T follicular helper cell (primary cell): ENCODE measurements at places on chromosomes 3 and 15.

DNA sequence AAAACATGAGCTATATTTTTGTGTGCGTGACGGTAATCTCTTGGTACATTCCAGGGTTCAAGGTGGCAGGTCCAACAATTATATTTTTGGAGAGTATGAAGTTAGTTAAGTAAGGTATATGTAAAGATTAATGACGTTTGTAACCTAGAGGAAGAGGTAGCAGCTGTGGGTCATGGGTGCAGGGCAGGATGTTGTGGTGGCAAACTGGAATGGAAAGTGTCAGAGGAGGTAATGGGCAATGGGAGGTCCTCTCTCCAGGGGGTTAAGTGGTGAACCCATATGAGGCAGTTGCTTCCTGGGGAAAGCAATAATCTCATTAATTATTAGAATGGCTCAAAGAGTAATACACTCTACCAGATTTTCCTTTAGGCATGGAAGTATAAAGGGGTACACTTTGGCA lies 1.0 kb upstream of the CD200R1L start:
- no peak for DNase-seq

- no peak for DNase-seq
These were observed 150.1 kb downstream of the PDZRN3 start for GRCh38 chr3:73474619-73475018.

DNA sequence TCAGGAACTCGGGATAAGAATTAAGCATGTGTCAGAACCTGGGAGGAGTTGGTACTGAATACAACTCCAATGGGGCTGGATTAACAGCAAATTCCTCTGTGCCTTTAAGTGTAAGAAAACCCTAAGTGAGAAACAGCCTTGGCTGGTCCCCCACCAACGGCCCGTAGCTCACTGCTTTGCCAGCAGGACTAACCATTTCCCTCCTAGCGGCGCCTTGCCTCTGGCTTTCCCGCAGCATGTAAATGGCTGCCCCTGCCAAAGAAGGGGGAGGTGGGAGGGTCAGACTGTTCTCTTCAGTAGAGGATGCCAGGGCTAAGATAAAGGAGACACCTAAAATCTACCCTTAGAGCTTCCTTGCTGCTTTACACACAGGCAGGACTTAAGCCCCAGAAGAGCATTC lies 51.0 kb upstream of the SH3GL3 start:
- no peak for DNase-seq

DNA sequence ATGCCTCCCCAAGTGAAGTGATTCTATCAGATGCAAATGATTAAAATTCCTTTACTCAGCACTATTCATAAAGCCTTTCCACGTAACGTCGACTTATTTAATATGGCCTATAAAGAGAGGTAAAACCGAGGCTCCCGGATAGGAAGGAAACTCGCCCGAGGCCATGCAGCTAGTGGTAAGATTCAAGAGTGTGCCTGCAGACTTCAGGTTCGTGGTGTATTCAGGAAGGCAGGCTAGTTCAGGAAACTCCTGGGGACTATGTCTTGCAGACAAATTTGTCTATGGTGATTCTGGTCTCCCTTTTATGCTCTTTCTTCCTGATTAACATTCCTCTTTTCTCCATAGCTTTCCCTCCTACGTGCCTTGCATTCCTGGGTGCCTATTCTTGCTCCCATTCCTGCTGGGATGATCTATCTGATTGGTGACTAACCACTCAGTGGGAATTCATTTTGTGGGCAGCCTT lies 150.7 kb downstream of the SST start:
- no peak for DNase-seq

DNA sequence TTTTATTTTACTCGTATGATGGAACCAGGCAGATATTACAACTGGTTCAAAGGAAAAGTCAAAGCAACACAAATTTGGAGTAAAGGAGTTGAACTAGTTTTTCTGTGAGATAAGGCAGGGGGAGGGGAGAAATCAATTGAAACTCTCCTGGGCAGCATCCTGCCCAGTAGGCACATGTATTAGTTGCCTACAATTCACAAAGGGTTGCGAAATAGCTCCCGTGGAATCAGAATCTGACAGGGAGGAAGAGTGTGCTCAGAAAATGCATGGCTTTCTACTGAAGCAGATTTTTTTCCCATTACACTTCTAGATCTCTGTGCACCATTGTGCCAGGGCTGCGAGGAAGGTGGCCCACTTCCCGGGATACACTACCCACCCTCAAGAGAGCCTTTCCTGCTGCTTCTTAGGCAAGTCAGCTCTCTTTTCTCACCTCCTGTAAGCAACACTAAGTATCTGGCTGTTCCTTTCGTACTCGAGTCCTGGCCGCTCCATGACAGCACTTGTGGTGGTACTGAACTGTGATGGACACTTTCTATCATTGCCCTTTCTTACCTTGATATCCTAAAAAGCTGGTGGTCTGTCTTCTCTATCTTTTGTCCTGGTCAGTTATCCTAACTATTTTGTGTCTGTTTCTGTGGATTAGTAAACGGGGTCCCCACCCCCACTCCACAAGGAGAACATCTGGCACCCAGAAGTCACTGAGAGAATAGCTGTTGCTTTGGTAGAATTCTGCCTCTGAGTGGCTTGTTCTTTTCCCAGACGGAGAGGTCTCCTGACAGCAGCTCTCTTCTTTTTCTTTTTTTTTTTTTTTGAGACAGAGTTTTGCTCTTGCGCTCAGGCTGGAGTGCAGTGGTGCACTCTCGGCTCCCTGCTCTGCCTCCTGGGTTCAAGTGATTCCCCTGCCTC lies 74.8 kb downstream of the RPL39L start:
- no peak for DNase-seq

DNA sequence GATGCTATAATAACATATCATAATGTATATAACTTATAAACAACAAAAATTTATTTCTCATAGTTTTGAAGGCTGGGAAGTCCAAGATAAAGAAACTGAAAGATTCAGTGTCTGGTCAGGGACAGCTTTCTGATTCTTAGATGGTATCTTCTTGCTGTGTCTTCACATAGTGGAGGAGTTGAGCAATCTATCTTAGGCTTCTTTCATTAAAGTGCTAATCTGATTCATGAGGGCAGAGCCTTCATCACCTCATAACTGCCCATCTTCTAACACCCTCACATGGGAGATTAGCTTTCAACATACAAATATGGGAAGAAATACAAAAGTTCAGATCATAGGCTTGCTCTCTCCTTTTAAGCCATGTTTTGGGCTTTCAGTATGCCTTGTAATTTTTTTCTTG lies 774.8 kb upstream of the EPHA6 start:
- DNase-seq, result no peak

DNA sequence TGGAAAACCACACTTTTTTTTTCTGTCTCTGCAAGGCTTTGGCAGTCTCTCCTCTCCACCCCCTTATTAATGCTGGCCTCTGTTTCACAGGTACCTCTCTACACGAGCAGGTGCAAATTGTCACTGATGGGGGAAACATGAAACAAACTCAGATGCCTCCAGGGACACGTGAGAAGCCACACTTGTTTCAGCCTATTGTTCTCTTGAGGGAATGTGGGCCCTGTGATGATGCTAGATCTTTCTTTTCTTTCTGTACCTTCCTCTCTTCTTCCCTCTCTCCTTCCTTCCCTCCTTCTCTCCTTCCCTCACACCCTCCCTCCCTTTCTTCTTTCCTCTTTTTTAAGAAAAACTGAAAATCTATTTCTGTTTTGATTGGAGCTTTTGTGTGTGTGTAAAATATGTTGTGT lies 5.7 kb upstream of the BLM start:
- no peak for DNase-seq

DNA sequence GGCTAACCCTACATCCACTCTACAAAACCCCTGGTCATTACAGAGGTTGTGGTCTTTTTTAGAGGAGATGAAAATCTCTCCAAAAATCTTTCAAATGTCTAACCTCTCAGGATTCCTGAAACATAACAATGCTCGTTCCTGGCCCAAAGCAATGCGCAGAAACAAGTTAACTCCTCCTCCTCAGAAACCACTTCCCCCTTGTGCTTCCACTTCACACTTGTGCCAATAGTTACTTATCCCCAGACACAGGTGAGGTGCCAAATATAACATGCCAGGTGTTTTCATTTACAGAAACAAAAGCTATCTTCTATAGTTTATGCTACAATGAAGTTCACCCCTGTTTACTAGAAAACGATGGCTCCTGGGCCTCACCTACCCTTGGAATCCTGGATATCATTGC lies 6.2 kb downstream of the NDUFAF1 start:
- DNase-seq, result no peak

- no peak for DNase-seq
These were observed 114.3 kb downstream of the LIPC start for GRCh38 chr15:58546066-58546591.

DNA sequence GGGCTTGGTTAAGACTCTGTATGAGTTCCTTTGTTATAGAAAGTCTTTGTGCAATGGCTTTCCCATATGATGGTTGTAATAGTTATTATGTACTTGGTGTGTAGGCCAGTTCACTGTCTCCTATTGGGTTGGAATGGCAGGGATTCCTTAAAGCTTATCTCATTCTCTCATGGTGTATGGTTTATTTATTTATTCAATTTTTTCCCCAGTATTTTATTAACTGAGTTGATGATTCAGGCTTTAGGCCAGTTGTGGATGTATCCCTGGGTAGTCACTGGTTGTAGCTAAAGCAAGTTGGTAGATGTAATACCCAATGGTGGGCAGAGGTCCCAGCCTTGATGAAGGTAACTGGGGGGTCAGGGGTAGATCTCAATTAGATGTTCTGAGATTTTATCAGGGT lies 349.4 kb downstream of the DOCK3 start:
- DNase-seq, result no peak

DNA sequence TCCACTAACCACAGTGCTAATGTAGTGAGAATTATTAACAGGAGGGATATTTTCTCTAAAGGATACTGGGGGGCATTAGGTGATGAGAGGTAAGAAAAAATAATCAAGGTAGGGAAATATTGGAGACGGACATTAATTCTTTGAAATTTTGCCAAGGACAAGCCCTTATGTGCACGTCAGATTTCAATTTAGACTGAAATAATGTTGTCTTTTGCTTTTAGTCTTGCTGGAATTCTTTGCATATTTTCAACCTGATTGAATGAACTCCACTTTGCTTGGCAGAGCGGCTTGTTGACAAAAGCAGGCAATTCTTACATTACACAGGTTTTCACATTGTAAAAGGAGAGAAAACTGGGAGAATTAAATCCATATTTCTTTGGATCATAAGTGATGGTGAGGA lies 25.0 kb upstream of the C3orf52 start:
- no peak for DNase-seq

DNA sequence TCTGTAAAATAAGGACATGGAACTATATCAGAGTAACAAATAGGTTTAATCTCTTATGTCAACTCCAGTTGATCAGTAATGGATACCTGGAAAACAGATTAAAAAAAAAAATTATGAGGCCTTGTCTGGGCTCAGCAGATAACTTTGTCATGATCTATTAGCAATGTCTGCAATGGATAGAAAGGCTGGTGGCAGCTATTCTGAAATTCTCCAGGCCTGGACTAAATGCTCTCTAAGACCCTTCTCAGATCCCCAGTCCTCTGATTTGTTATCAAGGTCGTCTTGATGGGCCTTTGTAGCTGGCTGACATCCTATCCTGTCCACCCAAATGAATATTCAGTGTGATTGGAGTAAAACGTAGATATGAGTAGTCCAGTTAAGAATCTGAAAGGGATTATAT lies 13.7 kb downstream of the LRTM1 start:
- DNase-seq, result no peak

- no peak for DNase-seq
These were observed 161.6 kb downstream of the SQOR start for GRCh38 chr15:45796433-45796832.

- DNase-seq, result no peak
These were observed 1.1 kb downstream of the SLCO3A1 start for GRCh38 chr15:91854639-91854990.

GRCh38 chr3:158531334-158531733 lies 39.7 kb upstream of the MLF1 start:
- DNase-seq, result no peak

GRCh38 chr3:149604125-149604875 lies 53.5 kb downstream of the WWTR1 start:
- no peak for DNase-seq

GRCh38 chr3:55629432-55629831 lies 142.3 kb upstream of the WNT5A start:
- DNase-seq, result no peak

DNA sequence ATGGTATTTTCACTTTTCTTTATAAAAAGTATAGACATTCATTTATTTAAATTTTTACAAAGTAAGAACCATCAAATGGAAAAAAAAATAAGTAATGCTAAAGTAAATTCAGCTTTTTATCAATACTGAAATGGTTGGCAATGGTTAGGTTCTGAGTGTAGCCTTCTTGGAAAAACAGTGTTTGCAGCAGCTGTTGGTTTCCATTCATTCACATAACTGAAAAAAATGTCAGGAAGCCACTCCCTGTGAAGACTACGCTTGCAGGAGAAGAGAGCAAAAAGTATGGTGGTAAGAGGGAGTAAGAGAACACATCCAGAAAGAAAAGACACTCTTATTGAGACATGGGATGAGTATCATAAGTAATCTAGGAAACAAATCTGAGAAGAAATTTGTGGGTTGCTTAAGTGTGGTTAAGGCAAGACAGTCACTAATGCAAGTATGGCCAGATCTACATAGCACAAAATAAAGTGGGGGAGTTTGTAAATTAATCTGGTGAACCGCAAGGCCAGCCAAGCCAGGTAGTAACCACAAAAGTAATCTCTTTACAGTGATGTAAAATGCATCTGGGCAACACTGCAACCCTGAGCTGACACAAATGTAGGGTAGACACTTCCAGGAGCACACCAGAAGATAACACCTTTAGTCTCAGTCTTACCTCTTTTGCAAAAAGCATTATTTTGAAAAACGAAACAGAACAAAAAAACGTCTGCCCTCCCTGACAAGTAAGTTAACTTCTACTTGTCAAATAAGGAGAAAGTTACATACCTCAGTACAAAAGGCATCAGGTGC lies 133.7 kb downstream of the IGSF11 start:
- DNase-seq, result no peak

- DNase-seq, result no peak
These were observed 7.4 kb downstream of the PLXND1 start for GRCh38 chr3:129599073-129599472.

GRCh38 chr3:181292984-181293383 lies 303.4 kb upstream of the DNAJC19 start:
- no peak for DNase-seq

DNA sequence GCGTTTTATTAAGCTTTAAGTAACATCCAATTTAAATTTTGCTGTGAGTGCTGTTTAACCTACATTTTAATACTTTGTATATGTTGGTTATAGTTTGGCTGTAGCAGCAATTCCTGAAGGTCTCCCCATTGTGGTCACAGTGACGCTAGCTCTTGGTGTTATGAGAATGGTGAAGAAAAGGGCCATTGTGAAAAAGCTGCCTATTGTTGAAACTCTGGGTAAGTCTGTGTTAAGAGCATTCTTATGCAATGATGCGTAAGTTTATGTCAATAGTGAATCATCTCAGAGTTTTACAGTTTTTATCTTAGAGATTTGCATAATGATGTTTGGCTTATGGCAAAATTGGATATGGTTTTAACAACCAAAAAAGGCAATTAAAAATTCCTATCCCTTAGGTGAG lies 62.7 kb downstream of the ASTE1 start:
- DNase-seq, result no peak

GRCh38 chr3:83941990-83942745 lies 1016.6 kb upstream of the CADM2 start:
- no peak for DNase-seq

GRCh38 chr15:82763361-82764116 lies 42.3 kb downstream of the FSD2 start:
- no peak for DNase-seq
